ENCODE measurements at places on chromosomes 7 and 10. TPM values are rescaled to one million over a fixed set of nuclear protein-coding genes. Genes with fewer than 3 reads are reported as not detected.

Gene CALML5
- total RNA-seq: not detected

Gene AKR1C3
- 1,052 TPM for total RNA-seq

Gene MORN4
- 6.4 TPM for total RNA-seq

Gene PHKG1
- total RNA-seq: 0.49 TPM

Gene PITX3
- 1.5 TPM for total RNA-seq

Gene ZNF37A
- 4.8 TPM for total RNA-seq

Gene ZC3HAV1L
- 10.1 TPM for total RNA-seq

Measured in A549 treated with dexamethasone at 1 μM for 4 hours (cell line).